LHCN-M2 (cell line): ENCODE measurements at places on chromosomes 2 and 18. TPM values are rescaled to one million over a fixed set of nuclear protein-coding genes. Genes with fewer than 3 reads are reported as not detected.

Gene ZNF396
- total RNA-seq, result 0.19 and 0.69 TPM in 2 replicates

Gene TMEM247
- total RNA-seq, result not detected in 2 replicates

Gene REG3A
- not detected in 2 replicates for total RNA-seq

Gene TSPYL6
- total RNA-seq, result not detected in 2 replicates

Gene KCNG3
- not detected in 2 replicates for total RNA-seq

DNA sequence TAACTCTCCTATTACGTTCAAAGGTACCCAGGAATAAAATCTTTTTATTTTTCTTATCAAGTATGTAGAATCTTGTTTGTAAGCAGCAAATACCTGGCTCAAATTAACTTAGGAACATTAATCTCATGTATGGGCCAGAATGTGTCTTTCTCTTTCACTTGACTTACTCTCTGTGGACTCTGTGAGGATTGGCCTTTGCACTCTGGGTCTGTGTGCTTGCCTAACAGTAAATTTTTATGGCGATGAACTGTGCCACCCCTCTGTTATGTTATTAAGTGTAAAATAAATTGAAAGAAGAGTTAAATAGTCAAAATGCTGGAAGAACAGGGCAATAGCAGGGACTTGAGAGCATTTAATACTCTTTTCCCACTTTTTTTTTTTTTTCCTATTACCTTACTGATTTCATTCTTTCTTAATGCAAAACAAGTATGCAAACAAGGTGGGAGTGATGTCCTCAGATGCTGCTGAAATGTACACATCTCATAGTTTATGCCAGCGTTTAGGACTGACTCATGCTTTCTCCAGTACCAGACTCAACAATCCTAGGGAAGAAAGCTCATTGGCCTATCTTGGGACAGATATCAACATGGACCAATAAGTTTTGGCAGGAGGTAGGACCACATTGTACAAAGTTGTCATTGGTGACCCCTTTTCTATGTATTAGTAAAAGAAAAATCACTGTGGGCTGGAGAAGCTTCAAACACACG is 25.5 kb downstream of the LYPD6 start:
- no peak for DNase-seq

- DNase-seq, result no peak
Measured at GRCh38 chr2:121860758-121861227, 105.3 kb downstream of the TSN start.

- DNase-seq, result no peak
Measured at GRCh38 chr18:24770311-24771024, 310.0 kb downstream of the HRH4 start.

- peak; percentile 43 for DNase-seq
Measured at GRCh38 chr2:174486563-174487107, at the start of gene GPR155. GPR155 (minus strand) TSS chr2:174487029; CDS start chr2:174481956, 5,073 bp downstream.

DNA sequence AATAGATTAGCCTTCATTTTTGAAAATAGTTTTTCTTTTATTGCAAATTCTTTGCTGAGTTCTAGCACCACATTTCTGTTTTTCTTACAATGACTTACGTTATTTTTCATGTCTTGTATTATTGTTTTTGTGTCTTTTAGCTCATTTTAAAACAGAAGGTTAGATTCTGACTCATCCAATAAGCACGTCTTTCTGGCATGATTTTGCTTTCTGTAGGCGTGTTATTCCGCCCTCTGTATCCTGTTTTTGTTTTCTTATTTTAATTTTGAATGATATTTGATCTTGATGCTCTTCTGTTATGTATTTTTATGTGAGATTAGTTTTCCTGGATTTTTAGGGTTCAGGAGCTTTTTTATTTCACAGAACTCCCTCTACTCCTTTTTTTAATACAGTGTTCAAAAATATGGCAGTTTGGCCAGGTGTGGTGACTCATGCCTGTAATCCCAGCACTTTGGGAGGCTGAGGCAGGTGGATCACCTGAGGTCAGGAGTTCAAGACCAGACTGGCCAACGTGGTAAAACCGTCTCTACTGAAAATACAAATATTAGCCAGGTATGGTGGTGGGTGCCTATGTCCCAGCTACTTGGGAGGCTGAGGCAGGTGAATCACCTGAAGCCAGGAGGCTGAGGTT is 145.0 kb downstream of the CLIP4 start:
- DNase-seq, result peak; percentile 78

DNA sequence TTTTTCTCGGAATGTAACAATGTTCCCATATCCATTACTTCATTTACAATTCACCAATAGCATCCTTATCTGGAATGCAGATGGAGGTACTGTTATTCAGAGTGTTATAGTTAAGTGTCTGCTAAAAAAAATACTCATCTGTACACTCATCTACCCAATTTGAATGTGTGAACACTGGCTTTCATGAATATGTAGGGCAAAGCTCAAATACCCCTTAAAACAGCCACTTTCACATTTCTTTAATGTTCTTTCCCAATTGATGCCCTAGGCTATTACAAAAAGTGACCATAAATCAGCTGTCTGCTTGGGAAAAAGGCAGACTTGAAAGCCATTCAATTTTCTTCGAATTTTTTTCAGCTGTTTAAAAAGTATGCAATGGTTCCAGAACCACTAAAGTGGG is 796.3 kb upstream of the FSHR start:
- DNase-seq, result no peak

DNA sequence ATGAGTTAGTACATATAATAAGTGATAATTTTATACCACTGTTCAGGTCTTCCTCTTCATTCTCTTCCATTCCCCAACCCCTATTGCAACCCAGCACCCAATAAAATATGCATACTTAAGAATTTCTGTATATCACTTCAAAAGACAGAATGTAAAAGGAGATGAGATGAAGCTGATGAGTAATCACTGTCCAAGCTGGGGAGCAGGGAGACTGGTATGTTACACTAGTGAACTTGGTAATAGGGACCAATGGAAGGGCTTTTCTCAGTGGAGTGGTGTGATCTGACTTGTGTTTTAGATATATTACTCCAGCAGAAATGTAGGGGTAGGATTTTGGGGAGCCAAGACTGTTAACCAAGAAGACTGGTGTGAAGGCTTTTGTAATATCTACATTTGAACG is 18.0 kb upstream of the ARHGAP28 start:
- DNase-seq, result no peak

- DNase-seq, result no peak
Measured at GRCh38 chr2:190103144-190103543, 40.6 kb upstream of the MSTN start.

- DNase-seq, result no peak
Measured at GRCh38 chr2:209788925-209789324, 17.3 kb downstream of the UNC80 start.

GRCh38 chr2:237012577-237013267 is 73.0 kb upstream of the COPS8 start:
- DNase-seq, result no peak

DNA sequence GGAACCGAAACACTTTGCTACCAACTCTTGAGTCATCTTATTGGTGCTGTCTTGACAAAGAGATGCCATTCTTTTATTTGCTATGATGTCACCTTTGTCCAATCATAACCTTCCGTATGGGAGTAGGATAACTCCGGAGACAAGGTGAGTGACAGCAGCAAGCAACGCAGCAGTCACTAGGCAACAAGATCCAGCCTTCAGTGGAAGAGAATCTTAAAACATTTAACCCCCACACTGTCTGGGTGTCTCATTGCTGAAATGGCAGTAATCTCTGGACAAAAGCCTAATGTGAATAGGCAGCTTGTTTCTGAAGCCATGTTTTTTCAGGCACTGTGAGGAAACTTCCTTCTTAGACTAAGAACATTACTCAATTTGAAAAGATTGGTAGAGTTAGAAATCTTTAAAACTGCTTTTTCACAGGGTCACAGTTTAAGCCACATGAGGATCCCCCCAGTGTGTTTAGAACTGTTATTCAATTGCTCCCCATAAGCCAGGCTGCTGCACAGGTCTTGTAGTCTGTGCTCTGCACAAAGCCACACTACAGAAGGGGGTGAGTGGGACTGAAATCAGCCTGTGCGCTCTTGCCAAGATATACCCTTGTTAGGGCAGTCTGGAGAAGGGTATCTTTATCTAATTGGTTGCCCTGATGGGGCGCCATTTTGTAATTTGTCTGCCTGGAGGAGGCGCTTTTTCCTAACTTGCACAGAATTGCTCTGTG is 131.5 kb upstream of the STON1 start:
- DNase-seq, result peak; percentile 59

DNA sequence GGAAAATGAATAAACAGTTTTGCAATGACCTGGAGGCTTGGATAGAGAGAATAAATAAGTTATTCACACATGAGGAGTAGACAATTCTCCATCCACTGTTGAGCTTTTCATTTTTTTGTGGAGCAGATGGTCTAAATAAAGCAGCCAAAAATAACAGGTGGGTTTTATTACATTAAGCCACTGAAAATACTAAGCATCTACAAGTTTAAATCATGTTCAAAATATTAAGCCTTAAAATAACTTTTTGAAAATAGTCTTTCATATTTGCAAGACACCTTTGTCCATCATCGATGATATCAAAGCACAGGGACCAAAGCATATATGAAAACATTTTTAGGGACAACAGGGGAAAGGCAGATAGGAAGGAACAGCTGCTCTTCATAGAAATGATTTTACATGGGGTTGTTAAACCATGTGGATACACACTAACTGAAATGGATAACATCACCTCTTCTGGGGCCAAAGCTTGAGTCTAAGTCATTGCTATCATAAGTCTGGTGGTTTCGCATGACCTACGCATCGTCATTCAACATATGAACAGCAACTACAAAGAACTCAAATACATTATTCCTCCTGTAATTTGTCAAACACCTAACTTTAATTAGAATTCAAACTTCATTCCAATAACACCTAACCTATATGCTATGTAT is 197.6 kb upstream of the CHST9 start:
- no peak for DNase-seq

GRCh38 chr2:109031476-109032228 is 42.6 kb upstream of the EDAR start:
- no peak for DNase-seq

GRCh38 chr18:5556310-5556974 is 12.6 kb upstream of the EPB41L3 start:
- no peak for DNase-seq

DNA sequence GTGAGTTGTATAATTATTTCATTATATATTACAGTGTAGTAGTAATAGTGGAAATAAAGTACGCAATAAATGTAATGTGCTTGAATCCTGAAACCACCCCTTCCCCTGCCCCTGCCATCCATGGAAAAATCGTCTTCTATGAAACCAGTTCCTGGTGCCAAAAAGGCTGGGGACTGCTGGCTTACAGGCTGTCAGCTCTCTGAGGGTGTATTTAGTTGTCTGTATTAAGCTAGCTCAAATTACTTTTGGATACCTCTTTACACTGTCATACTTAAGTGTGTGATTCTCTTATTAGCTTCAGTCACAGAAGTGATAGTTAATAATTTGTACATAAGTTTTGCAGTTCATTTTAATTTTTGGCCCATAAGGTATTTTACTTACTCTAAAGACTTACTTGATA is 29.6 kb downstream of the LCLAT1 start:
- DNase-seq, result no peak

DNA sequence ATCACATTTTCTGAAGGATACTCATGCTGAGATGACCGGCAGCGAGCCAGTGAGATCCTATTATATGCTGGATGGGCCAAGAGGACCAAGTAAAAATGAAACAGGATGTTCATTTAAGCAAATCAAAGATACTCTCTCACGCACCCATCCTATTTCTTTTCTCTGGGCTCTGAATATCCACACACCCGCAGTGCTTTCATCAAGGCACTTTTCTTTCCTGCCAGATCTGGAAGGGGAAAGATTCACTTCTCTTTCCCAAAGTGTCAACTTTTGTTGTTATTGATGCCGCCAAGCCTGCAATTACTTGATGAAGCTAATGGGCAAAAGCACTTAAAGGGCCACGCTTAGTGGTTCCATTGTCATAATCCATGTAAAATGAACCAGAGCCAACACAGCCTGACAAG is 191.9 kb upstream of the CHAC2 start:
- no peak for DNase-seq
